Activated T-cell treated with anti-CD3 and anti-CD28 coated beads, Interleukin-2, amount 50 U/mL, for 4 hours (primary cell): ENCODE measurements at places on chromosomes 2 and 18. TPM values are rescaled to one million over a fixed set of nuclear protein-coding genes. Genes with fewer than 3 reads are reported as not detected.

The LBX2 gene
- 0.24 TPM for total RNA-seq

The BUB1 gene
- total RNA-seq: 15.7 TPM

The RIT2 gene
- total RNA-seq: not detected

The MAP3K19 gene
- not detected for total RNA-seq

The ERCC3 gene
- total RNA-seq: 56.6 TPM

DNA sequence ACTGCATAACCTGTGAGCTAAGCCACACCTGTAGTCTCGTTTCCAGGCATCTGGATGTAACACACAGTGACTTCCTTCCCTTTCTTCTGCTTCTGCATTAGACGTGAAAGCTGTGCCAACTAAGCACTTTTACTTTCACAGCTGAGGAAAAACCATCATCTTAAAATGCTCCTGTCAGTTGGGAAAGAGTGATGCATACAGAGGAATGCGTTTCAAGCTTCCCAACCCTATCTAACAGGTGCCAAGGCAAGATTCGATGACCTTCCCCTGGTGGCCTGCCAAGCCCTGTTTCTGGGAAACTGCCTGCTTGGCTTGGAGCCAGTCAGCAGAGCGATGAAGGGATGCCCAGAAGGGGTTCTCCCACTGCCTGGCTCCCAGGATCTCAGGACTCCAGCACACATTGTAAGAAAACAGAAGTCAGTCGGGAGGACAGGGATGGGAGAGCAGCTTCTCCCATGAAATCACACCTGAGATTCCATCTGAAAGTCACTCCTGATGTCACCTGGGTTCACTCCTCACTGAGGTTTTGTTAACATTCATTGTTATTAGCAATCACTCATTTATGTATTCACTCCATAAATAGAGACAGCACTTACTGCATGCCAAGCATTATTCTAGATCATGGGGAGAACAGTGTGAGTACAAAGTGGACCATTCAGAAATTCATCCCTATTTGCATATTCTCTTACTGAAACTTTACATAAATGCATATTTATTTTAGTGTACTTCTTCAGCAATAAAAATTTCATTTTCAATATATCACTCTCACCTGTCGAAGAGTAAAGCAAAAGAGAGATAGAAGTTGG is 64.1 kb downstream of the DTNA start:
- no peak for DNase-seq

- no peak for DNase-seq
These were observed 83.9 kb upstream of the SLC39A10 start for GRCh38 chr2:195572895-195573683.

- no peak for DNase-seq
These were observed 124.5 kb downstream of the TMEM182 start for GRCh38 chr2:102886216-102886893.

DNA sequence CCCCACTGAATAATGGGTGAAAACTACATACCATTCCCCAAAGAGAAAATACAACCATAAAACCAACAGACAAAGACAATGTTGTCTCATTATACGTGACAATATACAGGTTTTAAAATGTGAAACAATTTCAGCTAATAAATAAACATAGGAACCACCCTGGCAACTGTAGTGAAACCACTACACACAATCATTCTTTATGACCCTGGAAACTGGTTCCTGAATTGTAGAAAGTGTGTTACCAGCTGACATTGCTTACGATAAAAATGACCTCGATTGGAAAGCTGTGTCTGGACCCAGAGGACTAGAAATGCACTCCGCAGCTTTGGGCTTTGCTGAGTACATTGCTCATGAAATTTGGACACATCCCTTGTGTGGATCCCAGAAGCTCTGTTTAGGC is 73.9 kb upstream of the LPIN2 start:
- DNase-seq: no peak

- no peak for DNase-seq
These were observed 98.7 kb upstream of the SLC66A3 start for GRCh38 chr2:11056614-11057013.

DNA sequence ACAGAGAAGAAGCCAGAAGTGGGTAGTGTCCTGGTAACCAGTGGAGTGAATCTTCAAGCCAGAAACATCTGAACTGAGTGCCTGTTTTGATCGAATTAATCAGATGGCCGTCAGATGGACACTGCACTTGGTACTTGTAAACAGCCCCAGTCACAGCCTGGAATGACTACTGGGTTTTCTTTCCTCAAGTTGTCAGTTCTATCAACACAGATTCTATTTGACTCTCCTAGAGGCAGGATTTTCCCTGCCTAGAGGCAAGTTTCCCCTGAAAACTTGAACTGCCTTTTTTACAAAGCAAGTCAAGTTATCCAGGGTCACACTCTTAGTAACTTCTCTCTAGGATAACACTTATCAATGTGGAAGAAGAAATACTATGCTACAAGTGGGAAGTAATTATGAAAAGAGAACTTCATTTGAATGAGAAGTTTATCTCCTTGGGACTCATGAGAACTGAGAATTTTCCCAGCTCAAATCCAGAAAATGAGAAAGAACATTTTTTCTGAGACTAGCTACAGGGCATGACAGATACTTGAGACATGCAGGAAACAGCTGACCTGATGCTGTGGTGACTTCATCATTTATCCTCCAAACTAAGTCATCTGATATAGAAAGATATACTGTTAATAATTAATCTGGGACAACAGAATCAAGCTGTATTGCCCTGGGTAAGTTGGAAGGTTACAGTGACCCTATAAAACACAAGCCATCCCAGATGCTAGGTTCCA is 36.0 kb downstream of the SULT1C2 start:
- DNase-seq: no peak

- DNase-seq: no peak
These were observed 14.1 kb upstream of the EML6 start for GRCh38 chr2:54709336-54709809.

DNA sequence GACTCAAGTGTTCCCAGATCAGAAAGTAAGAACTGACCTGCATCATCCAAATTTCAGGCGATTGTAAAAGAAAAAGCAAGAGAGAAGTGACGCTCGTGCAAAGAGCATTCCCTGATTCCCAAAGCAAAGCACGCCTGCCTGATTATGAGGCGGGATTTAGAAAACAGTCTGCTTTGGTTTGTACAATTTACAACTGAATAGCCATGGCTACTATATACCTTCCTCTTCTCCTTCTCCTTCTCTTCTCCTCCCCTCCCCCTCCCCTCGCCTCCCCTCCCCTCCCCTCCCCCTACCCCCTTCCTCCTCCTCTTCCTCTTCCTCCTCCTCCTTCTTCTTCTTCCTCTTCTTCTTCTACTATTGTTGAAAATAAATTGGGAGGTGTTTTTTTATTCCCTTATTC is 782.9 kb downstream of the GALR1 start:
- DNase-seq: no peak

DNA sequence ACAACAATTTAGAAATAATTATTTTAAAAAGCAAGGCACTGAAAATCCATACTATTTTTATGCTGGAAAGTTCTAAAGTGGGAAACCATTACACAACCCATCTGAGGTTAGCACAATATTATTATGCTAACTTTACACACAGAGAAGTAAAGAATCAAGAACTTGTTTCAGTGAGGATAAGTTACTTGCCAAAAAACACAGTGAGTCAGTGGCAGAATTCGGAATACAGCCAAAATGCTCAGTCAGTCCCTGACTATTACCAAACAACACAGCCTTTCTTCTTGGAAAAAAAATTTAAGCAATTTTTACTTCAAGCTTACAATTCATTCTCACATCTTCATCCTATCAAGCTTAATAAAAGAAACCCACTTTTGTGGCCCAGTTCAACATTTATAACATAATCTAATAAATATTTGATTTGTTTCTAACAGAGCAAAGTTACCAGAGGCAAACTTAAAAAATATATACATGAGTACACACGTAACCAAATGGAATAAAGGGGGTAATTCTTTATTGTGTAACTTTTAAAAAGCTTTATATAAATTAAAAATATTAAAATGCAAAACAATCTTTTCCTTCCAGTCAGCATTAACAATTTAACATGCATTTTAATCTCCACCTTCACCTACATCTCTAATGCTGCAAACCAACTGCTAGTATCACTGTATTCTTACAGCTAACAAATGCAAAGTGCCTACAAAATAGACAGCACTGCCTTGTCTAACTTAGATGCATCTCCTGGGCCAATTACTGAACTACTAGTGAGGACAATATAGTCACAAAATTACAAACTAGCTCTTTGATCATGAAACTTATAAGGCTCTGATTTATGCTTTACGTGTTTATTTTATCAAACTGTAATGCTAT is 55.2 kb downstream of the CCDC88A start:
- DNase-seq: no peak

DNA sequence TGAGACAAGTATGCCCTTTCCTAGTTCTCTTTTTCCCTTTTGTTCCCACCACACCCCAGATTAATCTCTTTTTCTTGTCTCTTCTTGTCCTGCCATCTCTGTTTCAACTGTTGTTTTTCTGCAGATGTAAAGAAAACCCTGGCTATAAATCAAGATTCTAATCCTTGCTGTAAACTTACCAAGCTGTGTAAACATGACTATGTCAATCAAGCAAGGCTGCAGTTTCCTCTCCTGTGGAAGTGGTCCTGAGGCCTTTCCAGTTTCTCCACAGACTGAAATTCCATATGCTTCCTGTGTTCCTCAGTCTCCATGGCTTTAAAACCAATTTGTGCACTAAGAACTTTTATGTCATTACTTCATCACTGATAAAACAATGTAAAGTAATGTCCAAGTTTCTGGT is 288.8 kb upstream of the PIK3C3 start:
- DNase-seq: no peak

DNA sequence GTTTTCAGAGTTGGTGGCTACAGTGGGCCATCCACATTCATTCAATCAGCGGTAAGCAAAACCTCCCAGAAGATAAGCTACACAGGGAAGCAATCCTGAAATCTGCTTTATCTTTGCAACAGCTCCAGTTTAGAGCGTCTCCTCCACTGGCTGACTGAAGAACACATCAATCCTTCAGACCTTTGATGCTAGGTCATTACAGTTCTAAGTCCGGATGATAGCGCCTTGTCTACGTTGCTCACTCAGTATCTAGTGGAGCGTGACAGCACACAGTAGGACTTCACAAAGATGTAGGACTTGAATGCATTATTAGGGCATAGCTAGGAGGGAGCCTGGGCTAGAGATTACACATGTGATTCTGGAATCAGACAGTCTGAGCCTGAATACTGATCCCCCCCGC is 5.0 kb downstream of the COLEC12 start:
- DNase-seq: no peak

DNA sequence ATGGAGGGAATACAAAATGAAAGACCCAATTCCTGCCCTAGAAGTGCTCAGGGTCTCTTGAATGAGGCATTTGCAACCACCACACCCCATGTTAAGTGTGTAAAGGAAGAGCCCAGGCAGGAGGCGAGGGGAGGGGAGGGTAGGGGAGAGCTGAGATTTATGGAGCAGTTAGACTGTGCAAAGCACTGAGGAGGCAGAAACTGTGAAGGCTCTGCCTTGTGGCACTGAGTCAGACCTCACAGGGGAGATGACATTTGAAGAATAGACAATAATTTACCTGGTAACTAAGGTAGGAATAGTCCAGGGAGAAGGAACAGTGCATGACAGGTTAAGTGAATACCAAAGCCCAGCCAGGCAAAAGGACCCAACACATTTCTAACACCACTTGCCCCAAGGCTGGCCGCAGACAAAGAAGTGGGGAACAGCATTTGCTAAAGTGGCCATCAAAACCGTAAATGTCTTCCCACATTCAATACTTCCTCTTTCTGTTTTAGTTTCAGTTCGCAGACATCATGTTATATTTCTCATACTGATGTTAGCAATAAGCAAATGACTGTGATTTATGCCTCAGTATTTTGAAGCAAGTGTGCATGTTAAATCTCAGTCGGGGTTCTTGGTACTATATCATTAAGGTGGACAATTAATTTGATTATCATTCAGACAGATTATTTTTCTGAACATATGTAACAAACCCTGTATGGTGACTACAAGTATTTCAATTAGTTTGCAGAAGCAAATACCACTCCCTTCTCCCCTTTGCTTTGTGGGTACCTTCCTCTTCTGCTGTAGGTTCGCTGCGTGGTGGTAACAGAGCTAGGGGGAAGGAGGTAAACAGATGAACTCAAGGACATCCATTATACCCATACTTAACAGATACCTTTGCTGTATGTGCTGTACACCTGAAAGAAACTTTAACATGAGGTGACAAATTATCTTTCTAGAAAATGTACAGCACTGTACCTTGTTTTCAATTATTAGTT is 27.5 kb downstream of the CDH20 start:
- DNase-seq: no peak

- DNase-seq: no peak
These were observed 55.3 kb downstream of the G6PC2 start for GRCh38 chr2:168956392-168956791.

- DNase-seq: no peak
These were observed 102.8 kb upstream of the RNF152 start for GRCh38 chr18:61995618-61996017.

- DNase-seq: no peak
These were observed 25.0 kb upstream of the ARL5A start for GRCh38 chr2:151853070-151853758.

- no peak for DNase-seq
These were observed 1273.5 kb upstream of the CRIM1 start for GRCh38 chr2:35082072-35082471.

DNA sequence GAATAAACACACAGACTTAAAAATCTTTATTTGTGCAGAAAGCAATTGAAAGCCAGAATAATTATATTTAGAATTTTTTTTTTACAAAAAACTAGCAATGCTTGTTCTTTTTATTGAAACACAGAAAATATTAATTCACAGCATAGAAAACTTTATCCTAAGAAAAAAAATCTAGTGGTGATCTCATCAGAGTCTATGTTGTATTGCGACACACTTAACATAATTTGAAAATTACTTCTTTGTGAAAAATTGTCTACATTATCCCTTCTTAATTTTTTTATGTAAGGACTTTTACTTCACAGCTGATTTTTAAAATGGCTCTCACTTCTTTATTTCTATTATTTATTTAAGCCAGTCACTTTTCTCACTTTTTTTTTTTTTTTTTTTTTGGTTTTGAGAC is 103.4 kb downstream of the LDLRAD4 start:
- DNase-seq: no peak

DNA sequence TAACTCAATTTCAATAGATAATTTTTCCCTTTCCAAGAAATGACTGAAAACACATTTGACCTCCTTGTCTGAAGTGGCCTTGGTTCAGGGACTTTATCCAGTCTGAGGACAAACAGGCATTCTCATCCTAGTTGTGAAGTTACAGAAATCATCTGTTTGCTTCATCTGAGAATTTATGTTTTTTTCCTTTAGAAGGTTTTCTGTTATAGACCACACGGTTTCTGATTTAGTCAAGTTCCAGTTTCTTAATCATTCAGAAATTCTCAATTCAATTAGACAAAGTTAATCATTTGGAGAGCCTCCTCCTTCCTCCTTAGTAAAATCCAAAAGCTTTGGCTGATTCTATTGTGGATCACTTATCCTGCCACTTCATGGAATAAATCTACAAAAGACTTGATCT is 60.9 kb downstream of the ICOS start:
- no peak for DNase-seq
